Activated CD4-positive, CD25-positive, alpha-beta regulatory T cell treated with anti-CD3 and anti-CD28 coated beads, Interleukin-2, amount 50 U/mL, for 16 hours (primary cell): ENCODE measurements at places on chromosomes 4 and X.

DNA sequence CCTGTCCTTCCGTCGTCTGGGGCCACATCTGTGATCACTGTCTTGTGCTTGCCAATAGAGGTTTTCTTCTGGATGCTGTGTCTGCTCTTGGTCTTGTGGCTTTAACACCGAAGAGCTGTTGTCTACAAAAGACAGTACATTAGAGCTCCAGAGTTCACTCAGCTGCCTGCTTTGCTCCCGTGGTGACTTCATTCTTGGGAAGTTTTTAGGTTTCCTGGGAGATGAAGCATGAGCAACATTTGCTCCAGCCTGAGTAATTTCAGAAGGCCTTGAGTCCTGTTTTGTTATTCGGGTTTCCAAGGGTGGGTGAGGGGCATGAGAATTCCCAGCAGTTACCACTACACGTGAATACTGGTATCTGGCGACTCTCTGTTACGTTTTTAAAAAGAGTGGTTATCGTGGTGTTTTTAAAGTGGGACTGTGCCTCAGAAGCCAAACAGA lies 189.2 kb downstream of the SHROOM3 start:
- DNase-seq: no peak

DNA sequence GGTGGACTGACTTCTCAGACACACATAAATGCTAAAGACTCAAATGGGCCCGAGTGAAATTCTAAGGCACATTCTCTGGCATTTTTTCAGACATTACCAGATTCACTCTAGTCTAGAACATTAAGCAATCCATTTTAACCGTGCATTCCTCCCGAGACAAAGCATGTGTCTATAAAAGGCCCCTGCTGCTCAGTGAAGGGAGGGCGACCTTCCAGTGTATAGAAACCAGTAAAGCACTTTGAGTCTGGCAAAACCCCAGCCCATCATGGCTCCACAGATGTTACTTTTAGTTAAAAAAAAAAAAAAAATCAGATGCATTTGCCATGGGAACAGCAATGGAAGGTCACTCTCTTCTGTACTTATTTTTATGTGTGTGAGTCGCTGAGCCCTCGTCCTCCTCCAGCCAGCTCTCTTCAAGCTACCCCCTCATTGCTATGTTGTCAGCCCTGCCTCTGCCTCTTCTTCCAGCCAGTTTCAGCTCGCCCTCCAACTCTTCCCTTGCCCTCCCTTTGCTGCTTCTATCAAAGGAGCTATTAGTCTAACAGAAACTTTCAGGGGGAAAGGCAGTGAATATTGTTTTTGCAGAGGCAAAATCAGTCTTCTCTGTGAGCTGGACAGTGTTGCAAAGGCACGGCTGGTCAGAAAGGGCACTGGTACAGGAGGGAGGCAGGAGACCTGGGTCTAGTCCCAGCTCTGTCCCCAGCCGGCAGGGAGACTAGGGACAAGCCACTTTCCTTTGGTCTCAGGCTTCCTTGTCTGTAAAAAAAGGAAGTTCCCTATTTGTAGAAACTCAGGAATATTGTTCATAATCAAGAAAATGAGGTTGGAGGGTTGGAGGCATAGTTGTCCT lies 644.2 kb downstream of the ZNF674 start:
- DNase-seq: no peak

DNA sequence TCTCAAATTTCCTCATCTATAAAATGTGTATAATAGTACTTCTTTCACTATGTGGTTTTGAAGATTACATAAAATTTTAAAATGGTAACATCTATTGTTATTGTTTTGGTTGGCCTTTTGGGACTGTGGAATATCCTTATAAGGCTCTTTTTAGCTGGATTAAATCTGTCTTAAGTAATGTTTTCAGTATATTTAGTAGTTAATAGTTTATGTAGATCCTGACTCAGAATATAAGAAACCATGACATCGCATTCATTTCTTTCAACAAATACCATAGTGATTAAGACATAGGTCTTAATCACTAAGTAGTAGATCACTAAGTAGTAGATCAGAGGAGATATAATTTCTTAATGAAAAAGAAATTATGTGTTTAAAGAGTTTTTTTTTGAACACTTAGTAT lies 48.5 kb downstream of the MRPL1 start:
- no peak for DNase-seq

- no peak for DNase-seq
Measured at GRCh38 chrX:23292354-23292987, 42.2 kb upstream of the PTCHD1 start.

GRCh38 chr4:150354214-150354796 lies 227.6 kb upstream of the MAB21L2 start:
- no peak for DNase-seq

- no peak for DNase-seq
Measured at GRCh38 chr4:159386620-159387019, 283.7 kb downstream of the RAPGEF2 start.

- DNase-seq: no peak
Measured at GRCh38 chrX:111071542-111072277, 24.3 kb upstream of the PAK3 start.

DNA sequence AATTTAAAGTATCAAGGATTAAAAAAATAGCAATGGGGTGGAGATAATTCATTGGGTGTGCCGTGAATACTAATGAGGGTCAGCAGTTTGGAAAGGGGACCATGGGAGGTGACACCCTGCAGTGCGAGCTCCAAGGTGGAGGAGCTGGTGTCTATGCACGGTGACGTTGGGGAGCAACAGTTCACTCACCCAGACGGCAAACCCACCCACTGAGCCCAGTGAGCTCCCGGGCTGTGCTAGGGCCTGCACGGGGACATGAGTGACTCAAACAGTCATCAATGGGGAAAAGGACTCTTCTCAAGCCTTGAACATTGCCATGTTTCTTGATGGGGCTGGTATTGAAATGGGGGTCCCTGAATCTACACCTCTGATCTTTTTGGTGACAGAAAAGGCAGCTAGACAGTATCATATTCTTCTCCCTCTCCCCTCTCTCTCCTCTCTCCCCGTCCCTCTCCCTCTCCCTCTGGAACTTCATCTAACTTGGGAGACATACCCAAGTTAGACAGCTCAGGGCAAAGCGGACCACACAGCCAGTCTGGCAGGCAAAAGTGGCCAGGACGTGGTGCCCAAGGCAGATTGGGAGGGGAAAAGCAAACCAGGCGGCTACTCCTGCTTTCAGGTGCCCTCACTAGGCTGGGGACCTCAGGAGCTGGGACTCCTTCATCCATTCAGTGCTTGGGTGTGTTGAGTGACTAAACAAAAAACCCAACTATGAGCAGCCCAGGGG lies 26.3 kb upstream of the PPP2R2C start:
- no peak for DNase-seq

DNA sequence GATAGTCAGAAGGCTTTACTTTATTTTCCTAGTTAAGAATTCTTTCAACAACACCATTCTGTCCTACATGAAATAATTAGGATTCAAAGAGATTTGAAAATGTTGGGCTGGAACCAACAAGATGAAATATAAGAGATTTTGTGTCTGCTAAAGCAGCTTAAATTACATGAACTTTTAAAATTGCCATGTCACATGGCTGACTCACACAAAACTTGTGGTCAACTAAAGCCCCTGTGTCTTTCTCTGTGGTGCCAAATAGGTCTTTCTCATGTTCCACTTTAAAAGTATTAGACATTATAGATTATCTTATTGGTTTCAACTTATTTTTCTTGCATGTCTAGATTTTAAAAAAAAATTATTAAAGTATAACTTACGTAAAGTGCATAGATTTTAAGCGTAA lies 60.8 kb upstream of the FHL1 start:
- no peak for DNase-seq

GRCh38 chrX:133670383-133670782 lies 255.1 kb upstream of the GPC4 start:
- no peak for DNase-seq

GRCh38 chr4:181503687-181504390 lies 739.4 kb upstream of the TENM3 start:
- no peak for DNase-seq

DNA sequence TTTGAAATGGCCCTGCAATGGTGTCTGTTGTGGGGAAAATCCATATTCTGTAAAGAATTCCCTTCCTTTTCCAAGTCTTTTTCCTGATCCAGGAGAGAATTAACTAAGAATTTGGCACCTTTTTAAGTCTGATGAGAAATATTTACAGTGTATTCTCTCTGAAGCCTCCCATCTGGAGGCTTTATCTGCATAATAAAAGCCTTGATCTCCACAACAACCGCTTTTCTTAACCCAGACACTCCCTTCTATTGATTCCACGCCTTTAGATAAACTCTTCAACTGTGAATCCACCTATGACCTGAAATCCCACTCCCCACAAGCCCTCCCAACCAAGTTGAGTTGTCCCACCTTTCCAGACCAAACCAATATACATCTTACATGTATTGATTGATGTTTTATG lies 43.1 kb upstream of the TMPRSS11E start:
- DNase-seq: no peak

DNA sequence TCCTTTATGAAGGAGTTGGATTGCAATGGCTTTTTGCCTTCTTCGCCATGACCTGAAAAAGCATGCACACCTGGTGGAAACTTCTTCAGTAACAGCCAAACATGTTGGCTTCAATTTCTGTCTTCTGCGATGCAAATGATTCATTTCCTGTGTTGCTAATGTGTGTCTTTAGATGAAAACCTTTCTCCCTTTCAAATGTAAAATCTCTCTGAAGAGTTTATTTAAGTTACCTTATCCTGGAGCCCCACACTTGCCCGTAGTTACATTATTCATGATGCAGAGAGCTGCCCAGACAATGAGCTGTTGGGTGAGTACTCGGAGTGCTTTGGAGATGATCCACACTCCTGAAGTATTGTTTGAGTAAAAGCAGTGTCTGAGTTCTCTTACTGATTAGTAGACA lies 1100.9 kb downstream of the RPA4 start:
- no peak for DNase-seq

DNA sequence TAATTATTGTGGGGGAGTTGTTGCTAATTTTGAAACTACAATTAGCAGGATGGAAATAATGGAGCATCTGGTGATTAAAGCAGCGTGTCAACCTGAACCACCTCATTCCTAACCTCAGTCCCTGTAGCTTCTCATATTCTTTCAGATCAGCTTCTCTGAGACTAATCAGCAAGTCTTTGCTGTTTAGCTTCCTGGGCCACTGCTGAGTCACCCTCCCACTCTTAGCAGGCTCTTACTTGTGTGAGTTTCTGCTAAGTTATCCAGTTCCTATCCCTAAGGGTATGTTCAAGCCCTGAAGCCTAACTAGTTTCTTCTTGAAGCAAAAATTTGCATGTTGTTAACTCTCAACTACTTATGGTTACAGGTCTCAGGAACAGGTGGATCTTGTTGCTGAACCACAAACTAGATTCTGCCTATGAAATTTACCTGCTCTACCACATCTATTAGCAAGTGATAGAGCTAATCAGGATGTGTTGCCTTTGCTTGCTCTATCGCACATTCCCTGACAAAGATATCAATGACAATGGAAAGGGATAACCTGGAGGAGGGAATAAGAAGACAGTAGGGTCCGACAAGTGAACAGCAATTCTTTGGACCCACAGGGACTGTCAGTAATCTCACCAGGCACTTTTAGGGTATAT lies 134.2 kb downstream of the EIF4E start:
- DNase-seq: no peak

- DNase-seq: no peak
Measured at GRCh38 chr4:53014881-53015280, 152.8 kb downstream of the RASL11B start.

GRCh38 chrX:22325096-22325495 lies 52.4 kb downstream of the CBLL2 start:
- no peak for DNase-seq

DNA sequence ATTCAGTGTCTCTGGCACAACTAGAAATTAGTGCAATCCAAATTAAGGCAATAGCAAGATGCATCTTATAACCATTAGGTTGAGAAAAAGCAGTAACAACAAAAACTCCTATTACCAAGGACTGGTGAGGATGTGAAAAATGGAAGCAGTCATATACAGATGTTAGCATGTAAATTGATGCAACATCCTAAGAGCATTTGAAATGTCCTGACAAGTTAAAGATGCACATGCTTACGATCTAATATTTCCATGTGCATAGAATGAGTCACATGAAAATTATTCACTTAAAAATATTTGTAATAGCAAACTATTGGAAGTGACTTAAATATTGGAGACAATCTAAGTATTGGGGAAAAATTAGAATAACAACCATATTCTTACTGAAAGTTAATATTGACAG lies 163.0 kb downstream of the FAM13A start:
- no peak for DNase-seq

DNA sequence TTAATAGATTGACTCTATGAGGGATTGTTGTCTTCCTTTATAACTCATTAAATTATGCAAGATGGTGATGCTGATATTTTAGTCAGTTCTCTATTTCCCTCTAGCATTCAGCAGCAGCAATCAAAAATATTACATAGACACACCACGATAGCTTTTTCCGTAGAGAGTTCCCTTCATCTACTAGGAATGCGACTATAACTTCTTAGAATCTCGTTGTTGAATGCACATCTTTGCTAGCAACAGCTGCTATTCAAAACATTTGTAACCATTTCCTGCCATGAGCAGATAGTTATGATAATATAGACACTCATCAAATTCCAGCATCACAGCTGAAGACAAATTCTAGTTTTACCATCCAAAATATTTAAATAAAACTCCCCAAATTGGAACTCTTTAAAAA lies 147.4 kb upstream of the FGF13 start:
- no peak for DNase-seq

GRCh38 chr4:175752664-175753063 lies 59.4 kb downstream of the GPM6A start:
- no peak for DNase-seq

- no peak for DNase-seq
Measured at GRCh38 chr4:183214912-183215488, 105.1 kb downstream of the CLDN22 start.

DNA sequence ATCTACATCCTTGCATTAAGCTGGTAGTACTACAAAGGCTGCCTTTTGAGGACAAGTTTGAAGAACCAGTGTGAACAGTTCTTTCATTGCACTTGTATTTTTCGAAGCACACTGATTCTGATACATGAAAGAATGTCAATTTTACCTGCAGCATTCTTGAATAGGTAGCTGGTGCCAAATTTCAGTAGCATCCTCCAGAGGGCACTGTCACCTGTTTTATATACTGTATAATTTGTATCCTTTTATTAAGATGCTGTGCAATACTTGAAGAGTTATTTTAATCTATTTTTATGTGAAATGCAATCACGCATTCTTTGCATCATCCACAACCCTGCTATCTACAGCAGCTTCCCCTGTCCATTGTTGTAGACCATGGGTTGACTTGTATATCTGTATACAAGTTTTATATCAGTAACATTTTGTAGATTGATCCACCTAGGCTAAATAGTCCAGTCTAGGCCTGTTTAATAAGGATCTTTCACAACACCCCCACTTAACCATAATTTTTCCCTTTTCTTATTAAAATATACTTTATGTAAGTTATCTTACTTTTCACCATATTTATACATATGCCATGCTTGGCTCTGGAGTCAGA lies 325.7 kb downstream of the PCDH7 start:
- no peak for DNase-seq

GRCh38 chr4:104451573-104451972 lies 43.1 kb downstream of the CXXC4 start:
- DNase-seq: no peak
